SK-N-SH (cell line): ENCODE measurements at places on chromosomes 2 and 18.

- no peak for DNase-seq
Observed at GRCh38 chr2:223095207-223095606, 43.2 kb downstream of the KCNE4 start.

DNA sequence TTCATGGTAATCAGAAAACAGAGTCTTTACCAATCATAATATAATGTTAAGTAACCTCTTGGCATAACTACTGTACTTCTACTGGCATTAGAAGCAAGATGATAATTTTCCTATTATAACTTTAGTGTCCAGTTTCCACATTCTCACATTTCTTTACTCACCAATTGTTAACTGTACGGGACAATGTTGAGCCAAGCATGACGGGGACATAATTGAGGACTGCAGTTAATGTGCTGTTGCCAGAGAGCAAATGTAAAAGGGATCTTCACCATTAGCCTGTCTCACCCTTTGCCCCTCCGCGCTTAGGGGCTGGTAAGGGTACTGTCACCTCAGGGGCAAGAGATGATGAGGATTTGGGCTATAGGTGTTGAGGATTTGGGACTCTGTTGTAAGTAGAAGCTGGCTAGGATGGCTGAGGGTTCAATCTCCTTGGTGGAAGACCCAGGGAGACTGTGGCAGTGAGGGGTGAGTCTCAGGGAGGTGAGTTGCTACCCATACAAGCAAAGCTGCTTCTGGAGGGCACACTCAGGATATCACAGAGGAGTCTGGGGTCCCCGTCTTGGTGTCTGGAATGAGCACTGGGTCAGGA is 54.4 kb upstream of the IL1RL1 start:
- no peak for DNase-seq

DNA sequence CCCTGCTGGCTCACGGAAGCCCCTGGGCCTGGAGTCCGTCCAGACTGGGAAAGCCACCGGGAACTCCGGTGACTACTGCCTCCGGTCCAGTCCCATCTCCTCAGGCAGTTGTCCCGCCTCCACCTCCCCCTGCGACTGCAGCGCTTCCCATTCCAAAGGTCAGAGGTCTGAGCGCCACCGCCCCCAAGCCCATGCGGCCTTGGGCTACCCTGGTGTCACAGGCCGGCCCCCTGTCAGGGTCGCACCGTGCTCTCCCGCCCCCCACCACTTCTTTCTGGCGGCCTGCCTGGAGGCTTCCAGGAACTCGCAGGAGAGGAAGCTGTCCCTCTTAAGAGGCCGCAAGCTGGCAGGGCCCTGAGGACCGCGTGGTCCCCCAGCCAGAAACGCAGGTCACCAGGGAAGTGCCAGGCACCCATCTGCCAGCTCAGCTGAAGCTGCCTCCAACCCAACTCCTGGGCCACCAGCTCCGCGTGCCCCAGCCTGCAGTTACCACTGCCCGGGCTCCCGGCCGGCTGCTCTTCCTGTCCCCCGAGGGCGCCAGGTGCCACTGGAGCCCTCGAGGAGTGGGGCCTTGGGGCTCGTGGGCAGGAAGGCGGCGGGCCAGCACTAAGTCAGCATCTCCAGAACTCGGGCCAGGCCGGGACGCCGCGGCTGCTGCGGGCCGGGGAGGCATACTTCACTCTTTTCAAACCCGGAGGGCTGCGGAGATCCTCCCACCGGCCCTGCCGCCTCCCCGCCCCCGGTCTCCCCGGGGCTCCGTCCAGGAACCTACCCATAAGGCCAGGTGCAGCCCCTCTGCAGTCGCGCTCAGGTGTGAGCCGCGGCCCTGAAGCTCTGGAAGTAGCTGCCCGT is 83.3 kb upstream of the POMC start:
- DNase-seq = peak; percentile 84

GRCh38 chr2:67917332-67918054 is 145.3 kb downstream of the C1D start:
- DNase-seq = no peak

GRCh38 chr2:117983040-117983439 is 30.8 kb downstream of the CCDC93 start:
- no peak for DNase-seq

DNA sequence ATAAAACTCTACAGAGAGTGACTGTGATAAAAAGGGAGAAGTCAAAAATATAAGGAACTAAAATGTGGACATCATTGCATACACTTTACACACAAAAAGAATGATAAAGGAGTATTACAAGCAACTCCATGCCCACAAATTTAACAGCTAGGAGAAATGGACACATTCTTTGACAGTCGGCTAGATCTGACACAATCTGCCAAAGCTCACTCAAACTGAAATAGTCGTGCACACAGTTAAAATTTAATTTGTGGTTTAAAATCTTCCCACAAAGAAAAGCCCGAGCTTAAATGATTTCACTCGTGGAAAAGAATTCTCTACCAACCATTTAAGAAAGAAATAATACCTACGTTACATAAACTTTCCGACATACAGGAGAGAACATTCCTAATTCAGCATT is 132.4 kb downstream of the ZAP70 start:
- DNase-seq = no peak

GRCh38 chr2:179260224-179260623 is 4.4 kb downstream of the SESTD1 start:
- DNase-seq = no peak

GRCh38 chr18:48676346-48676745 is 137.5 kb downstream of the CTIF start:
- no peak for DNase-seq

- no peak for DNase-seq
Observed at GRCh38 chr2:215363039-215363438, 51.2 kb downstream of the ATIC start.

- no peak for DNase-seq
Observed at GRCh38 chr2:145156199-145156598, 636.3 kb upstream of the ZEB2 start.

- DNase-seq = no peak
Observed at GRCh38 chr2:120331903-120332302, 14.0 kb upstream of the INHBB start.

DNA sequence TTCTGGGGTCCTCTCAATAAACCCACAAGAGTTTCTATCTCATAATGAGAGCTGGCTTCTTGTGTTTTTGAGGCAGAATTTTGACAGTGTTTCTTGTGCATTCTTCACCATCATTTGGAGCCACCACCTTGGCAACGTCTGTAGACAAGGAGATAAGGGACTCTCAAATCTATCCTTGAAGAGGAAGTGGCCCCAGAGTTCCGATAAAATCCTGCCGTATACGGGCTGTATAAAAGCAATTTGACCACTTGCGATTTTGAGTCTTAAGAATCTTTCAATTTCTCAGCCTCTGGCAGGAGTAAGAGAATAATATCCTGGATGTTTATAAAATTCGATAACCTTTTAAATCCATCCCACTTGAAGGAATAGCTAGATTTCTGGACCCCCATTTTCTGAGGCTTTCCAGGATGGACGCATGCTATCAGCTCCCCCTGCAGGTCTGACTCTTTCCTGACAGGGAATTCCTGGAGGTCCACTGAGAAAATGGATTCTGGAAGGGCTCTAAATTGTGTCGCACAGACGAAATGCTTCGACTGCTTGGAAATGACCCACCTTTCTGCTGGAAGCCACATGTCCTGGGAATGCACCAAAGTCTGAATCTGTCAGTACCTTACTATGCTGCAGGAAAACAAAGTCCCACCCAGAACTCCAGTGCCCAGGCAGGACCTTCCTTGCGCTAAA is 54.1 kb downstream of the E2F6 start:
- peak; percentile 85 for DNase-seq

- DNase-seq = no peak
Observed at GRCh38 chr2:76870011-76870410, 652.2 kb downstream of the LRRTM4 start.

GRCh38 chr2:238700117-238700457 is 147.8 kb upstream of the TWIST2 start:
- no peak for DNase-seq

DNA sequence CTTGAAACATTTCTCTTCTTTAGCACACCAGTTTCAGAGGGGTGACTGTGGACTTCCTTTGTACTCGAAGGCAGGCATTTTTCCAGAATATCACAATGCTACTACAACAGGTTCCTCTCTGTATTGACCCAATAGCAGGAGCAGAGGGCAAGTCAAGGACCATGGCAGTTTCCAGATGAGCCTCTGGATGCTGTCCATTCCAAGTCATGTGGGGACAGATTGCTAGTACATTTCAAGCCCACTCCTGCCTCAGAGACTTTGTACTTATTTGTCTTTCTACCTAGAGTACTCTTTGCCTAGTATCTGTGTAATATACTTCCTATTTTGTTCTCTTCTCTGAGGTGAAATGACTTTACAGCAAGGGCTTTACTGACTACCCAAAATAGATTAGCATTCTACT is 373.9 kb downstream of the PIK3C3 start:
- DNase-seq = no peak

- DNase-seq = no peak
Observed at GRCh38 chr18:32909798-32910561, 137.2 kb upstream of the KLHL14 start.

GRCh38 chr2:72415781-72416475 is 268.3 kb upstream of the CYP26B1 start:
- no peak for DNase-seq

GRCh38 chr18:74377776-74378175 is 62.1 kb downstream of the C18orf63 start:
- no peak for DNase-seq

- no peak for DNase-seq
Observed at GRCh38 chr18:65906621-65907034, 155.8 kb downstream of the CDH7 start.

DNA sequence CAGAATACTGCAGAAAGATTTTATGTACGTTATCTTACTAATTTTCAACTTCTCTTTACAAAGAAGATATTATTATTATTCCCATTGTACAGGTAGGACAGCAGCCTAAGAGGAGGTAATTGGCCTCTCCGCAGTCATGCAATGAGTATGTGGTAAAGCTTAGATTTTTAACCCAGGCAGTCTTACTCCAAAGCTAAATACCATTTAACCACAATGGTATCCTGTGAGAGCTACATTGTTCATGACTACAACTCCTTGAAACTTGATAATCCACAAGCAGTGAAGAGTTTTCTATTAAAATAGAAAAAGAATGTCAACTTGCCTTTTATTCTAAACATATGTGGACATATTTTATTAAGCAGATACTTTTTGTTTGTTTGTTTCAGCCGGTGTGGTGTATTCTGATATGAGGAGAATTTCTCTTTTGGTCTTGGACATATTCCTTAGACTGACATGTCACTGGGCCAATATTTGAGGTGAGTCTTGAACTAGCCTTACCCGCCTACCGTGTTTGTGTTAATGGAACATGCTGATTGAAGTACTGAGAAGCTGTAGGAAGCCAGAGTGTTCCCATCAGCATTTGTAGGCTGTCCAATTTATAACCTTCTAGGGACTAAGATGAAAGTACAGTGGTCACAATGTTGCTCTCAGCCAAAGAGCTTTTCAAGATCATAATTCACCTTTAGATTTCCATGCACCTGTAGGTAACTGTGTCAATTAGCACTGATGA is 293.9 kb upstream of the DCC start:
- no peak for DNase-seq

- DNase-seq = no peak
Observed at GRCh38 chr2:79004680-79005079, 20.8 kb upstream of the REG3G start.

DNA sequence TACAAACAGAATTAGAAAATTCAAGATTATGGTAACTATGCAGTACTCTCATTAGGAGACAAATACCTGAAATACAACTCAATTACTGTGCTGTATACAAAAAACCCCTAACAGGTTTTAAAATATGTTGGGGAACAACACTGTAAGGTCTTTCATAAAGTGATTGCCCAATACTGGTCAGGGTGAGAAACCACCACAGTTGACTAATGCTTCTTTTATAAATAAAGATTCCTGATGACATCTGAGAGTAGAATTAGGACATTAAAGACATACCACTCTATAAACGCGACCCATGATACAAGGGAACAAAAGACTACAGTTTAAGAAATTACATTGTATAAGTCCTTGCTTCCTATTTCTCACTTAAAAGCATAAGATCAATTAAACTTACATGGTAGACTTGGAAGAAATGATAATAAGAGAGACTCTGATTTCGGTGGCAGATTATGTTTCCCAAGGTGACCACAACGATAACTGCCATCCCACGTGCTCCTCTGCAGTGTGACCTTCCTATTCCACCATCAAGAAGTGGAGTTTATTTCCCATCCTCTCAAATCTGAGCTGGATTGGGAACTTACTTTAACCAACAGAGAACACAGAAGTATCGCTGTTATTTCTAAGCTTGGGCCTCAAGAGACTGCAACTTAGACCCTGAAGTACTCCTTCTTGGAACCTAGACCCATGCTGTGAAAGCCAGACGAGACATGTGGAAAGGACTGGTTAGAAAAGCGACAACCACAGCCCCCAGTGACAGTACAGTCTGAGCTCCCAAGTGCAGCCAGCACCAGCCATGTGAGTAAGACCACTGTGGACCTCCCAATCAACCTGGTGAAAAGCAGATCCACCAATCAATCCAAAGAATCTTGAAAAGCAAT is 52.3 kb downstream of the ZNF521 start:
- DNase-seq = no peak

GRCh38 chr2:55585451-55586080 is 31.9 kb downstream of the PPP4R3B start:
- no peak for DNase-seq

- DNase-seq = no peak
Observed at GRCh38 chr2:197450465-197450864, 2.9 kb upstream of the COQ10B start.

DNA sequence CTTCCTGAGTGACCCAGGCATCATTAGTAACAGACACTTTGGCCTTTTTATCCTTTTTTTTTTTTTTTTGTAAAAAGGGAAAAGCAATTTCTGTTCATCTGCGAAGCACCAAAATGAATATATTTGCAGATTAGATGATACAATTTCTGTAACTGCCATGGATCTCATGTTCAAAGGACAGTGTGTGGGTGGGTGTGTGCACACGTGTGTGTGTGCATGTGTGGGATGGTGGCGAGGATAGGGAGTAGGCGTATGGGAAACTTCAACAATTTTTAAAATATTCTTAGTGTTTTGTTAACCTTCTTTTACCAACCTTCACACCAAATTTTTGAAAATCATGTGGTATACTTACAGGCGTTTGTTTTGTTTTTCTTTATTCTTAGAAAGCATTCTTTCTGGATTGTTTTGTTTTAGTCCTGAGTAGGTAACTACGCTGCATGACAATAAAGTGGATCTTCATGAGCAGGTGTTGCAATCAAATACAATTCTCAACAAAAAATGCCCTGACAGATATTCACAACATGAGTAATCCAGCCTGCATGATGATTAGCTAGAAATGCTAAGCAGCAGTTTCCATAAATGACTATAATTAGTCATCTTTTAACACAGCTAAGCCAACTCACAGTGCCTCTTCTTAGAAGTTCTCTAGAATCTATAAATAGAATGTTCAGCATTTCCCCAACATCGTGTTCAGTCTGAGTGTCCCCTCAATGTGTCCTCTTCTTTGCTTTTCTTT is 53.5 kb upstream of the RMDN2 start:
- no peak for DNase-seq
